ENCODE measurements at places on chromosomes 13 and 19.

GRCh38 chr13:113050734-113051431 is 54.7 kb upstream of the F7 start:
- no peak for DNase-seq

DNA sequence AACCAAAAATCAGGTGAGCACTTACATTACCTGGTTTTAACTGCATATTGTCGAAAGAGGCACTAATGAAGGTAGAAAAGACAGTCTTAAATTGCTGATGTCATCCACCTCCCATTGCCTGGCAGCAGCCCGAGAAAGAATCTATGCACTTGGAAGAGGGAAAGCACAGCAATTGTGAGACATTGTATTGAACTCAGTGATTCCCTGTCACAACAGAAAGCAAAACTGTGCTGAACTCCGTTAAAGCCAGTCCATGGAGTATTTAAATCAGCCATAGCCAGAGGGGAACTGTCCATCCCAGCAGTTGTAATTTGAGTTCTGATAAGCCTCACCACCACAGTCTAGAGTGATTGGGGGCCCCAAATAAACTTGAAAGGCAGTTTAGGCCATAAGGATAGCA is 466.6 kb upstream of the PCDH9 start:
- DNase-seq, result no peak

GRCh38 chr19:42281827-42282762 is 13.0 kb downstream of the CIC start:
- DNase-seq, result no peak

GRCh38 chr13:99469041-99469440 is 32.2 kb upstream of the TM9SF2 start:
- no peak for DNase-seq
